CD4-positive, alpha-beta T cell (primary cell): ENCODE measurements at places on chromosomes 3 and 15.
A peak's percentile ranks its signal among the peaks of the same experiment; 100 is the strongest.

- DNase-seq, result no peak
These were observed 78.4 kb downstream of the PLSCR2 start for GRCh38 chr3:146390957-146391356.

- DNase-seq, result no peak
These were observed 7.7 kb downstream of the NT5DC2 start for GRCh38 chr3:52525680-52526561.

DNA sequence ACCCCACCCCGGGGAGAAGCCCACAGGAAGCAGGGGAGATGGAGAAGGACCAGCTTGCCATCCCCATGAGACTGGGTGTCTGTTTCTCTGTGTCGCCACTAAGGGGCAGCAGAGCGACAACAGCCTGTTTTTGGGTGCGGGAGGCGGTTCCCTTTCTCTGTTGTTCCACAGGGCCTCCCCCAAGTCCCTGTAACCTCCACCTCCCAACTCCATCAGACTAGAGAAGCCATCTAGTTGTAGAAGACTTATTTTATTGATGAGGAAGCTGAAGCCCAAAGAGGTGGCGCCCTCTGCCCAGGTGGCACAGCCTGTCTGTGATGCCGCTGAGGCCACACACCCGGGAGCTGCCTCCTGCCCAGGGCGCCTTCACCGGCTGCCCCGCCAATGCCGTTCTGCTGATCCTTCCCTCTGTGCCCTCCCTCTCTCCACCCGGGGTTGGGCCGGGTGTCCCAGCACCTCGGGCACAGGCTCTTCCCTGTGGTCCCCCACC, 3.9 kb upstream of the CCDC9B start:
- peak; percentile 75 for DNase-seq

- DNase-seq, result no peak
These were observed 873.0 kb downstream of the ROBO1 start for GRCh38 chr3:78894787-78895186.

DNA sequence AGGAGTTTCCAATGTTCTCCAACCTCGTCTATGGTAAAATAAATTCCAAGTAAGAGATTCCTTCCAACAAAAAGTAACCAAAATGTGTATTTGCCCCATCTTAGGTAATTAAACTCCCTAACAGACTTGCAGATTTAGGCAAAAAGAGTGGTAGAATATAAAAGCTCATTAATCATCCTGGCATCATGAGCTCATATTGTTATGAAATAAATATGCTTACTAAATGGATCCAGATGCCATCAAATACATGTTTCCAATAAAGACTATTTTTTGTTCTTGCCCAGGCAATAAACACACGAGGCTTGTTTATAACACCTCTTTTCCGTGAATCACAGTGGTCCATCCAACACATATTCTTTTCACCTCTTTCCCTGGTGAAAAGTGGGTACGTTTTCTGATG, 189.4 kb downstream of the THSD4 start:
- no peak for DNase-seq

GRCh38 chr3:149592758-149593240, 65.0 kb downstream of the WWTR1 start:
- no peak for DNase-seq
